Stimulated activated CD8-positive, alpha-beta memory T cell treated with anti-CD3 and anti-CD28 coated beads, Interleukin-7, amount 100 ng/mL, for 48 hours (primary cell): ENCODE measurements at places on chromosomes 2 and 18.

DNA sequence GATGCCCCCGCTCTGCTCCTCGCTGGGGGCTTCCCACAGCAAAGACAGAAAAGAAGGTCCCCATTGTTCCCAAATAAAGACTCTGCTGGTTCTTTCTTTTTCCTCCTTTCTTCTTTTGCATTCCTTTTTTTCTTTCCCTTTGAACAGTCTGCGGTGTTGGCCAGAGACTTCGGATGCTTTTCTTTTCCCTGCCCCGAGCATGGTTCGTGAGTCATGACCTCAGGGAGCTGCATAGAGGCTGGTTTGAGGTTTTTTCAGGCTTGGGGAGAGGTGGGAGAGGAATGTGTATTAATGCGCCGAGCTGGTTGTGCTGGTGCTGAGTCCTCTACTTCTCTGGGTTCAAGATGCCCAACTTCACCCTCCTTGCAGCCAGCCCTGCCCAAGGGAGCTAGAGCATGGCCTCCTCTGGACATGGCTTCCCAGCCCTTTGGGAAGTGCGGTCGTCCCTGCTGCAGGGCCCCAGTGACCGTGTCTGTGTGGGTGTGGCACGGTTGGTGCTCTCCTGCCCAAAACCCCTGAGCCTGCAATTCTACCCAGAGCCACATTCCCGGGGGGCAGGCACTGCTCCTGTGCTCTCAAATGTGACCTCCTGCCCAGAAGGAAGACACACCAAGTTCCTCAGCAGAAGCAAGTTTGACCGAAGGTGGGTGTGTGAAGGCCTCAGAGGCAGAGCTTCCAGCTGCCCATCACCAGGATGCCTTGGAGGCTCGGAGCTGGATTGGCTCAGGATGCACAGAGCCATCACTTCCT lies 9.0 kb upstream of the ARHGEF4 start:
- DNase-seq: no peak

DNA sequence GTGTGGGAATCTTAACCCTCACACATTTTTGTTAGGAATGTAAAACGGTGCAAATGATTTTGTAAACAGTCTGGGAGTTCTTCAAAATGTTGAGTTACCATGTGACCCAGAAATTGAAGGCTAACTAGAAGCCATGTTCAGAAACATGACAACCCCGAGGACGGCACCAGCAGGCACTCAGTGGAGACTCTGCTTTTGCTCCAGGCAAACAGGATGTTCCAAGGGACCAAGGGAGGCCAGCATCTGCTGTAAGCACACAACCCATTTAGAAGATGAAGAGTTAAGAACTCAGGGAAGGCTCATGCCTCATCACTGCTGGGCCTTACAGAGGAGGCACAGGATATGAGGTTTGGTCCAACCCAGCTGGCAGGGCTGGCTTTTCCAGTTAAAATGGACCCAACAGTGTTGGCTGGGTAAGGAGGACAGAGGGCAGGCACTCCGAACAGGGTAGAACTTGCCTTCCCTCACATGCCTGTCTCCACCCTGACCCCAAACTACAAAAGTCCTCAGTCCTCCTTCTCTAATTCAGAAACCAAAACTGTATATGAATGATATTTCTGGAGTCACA lies 23.6 kb downstream of the PARD6G start:
- DNase-seq: no peak

DNA sequence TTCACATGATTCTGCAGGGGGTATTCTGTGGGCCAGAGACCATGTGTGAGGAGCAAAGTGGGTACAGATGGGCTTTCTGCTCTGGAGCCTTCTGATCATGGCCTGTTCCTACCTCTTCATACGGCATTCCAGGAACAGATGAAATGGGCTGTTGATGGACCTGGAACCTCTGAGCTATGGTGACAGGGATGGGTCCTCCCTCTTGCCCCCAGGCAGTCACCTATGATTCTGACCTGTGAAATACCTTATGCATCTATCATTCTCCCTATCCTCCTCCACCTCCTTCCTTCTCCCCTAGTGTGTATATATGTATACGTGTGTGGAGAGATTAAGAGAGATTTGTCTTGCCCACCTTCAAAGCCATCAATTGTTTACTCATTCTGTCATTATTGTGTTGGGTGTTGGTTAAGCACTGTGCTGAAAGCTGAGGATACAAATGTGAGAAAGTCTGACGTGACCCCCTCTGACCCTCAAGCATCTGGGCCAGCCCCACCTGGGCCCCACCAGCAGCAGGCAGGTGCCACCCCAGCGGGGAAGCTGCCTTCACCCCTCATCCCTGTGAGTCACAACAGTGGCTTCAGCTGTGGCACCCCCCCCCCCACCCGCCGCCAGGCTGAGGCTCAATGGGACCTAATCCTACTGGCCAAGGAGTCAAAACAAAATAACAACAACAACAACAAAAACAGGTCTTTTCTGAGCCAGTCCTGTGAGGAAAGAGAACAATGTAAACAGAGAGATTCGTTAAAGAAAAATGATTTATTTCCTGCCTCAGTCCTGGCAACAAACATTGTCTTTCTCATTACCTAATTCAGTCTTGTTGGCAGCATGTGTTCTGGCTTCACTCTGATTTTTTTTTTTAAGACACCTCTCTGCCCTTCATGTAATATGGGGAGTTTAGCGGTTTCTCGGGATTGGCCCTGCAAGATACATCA lies 103.8 kb upstream of the CDC42EP3 start:
- no peak for DNase-seq

DNA sequence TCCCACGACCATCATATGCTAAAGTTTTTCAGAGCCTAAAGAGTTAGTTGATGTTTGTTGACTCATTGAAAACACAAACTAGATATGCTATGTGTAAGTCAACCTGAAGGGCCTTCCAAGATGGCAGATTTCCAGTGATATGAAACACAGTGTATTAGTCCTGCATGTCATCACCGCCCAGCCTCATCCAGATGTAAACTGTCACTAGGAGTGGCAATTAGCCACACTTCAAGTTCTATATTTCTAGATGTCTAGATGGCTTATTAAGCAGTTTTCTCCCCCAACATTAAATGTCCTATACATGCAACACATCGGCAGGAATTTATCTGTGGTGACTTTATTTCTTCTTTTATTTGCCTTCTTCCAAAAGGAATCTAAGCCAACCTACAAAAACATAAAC lies 444.1 kb upstream of the SMIM21 start:
- no peak for DNase-seq

DNA sequence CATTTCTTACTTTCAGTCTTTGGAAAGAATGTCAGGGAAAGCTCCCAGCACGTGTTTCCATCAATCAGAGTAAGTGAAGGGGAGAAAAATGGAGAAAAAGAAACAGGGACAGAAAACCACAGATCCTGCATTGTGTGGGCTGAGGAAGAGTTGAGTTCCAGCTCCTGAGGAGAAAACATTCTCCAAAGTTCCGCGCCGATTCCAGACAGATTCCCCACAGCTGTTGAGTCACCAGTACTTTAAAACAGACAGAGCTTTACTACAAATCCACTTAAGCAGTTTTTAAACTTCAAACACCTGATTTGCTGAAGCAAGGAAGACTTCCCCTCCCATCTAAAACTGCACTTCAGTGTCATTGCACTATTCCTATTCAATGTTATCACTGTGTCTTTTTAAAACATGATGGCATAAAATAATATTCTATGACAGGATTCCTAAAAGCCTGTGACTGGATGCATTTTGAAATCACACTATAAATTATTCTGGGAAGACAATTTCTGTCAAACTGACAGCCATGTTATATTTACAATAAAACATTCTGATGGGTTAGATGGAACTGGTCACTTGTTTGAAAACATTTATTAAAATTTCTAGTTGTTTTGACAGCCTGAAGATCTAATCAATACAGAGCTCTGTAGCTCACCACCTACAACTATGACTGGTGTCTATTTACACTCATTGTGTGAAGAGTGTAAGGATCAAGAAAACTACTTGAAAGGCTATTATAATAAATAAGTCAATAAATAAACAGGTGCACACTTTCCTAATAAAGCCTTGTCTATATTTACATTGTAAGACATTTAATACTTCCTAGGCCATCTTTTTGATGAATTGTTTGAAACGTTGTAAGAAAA lies 40.9 kb downstream of the TCF4 start:
- DNase-seq: no peak

DNA sequence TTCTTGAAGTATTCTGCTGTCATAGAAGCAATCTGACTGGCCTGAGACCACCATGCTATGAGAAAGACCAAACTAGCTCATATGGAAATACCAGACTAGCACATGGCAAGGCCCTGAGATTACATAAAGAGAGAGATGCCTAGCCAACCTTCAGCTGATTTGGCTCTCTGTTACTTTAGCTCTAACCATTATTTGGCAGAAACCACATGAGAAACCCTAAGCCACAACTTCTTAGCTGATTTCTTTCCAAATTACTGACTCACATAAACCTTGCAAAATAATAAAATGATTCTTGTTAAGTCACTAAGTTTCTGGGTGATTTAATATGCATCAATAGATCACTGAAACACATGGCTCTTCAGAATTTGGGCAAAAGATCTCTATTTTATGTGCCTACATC lies 295.0 kb upstream of the ZNF521 start:
- DNase-seq: no peak
